NCI-H526 treated with DMSO at 0.1 percent for 48 hours (cell line): ENCODE measurements at places on chromosomes 7 and 10.

DNA sequence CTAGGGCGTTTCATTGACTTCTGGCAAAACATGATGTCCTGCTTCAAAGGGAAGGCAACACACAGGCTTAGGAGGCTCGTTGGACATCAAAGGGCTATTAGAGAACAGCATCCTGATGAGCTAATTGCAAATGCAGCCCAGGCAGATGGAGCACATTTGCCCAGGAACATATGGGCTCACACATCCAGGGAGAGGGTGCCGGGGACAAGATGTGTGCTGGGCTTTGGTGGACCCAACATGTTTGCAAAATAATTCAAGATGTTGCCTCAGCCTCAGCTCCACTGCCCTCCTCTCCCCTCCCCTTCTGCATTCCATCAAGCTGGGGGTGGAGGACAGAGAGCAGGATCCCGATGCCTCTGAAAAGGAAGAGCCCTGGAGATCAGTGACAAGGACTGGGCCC lies 217.1 kb upstream of the ZMIZ1 start:
- no peak for DNase-seq

- DNase-seq, result no peak
Observed at GRCh38 chr7:99106411-99106810, 37.5 kb downstream of the SMURF1 start.

DNA sequence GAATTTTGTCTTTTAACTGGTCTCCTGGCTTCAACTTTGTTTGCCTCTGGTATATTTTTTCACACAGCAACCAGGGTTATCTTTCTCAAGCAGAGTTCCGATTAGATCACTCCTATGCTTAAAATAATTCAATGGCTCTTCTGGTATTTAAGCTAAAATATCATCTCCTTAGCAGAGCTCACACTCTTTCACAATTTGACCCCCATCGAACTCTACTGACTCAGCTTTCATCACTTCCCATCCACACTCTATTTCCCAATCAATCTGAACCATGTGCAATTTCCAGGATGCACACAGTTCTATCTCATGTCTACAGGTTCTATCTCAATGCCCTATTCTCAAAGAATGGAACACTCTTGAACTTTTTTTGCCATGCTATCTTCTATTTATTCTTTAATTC lies 809.5 kb downstream of the GRID1 start:
- no peak for DNase-seq

GRCh38 chr10:228366-228765 lies 93.1 kb downstream of the ZMYND11 start:
- DNase-seq, result no peak

- DNase-seq, result no peak
Observed at GRCh38 chr10:110508806-110509544, 11.3 kb downstream of the DUSP5 start.

DNA sequence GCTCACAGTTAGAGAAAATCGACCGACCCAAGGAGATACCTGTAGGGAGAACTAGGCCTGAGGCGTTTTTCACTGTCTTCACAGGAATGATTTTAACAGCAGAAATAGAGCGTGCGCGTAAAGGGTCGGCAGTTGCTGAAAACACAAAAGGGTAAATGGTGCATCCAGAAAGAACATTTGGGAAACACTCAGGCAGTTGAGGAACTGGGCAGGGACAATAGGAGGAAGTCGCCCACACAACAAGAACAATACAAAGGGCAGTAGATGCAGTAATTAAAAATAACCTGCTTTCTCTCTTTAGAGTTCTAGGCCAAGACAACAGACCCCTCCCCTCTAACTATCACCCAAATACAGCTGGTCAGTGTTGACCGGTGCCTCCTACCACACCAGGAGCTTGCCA lies 126.6 kb downstream of the SORBS1 start:
- no peak for DNase-seq

GRCh38 chr10:101624526-101625102 lies 36.5 kb downstream of the DPCD start:
- DNase-seq, result no peak

GRCh38 chr7:143248761-143249354 lies 14.4 kb upstream of the GSTK1 start:
- no peak for DNase-seq

GRCh38 chr10:66234872-66235271 lies 691.0 kb upstream of the LRRTM3 start:
- DNase-seq, result no peak

GRCh38 chr7:80999771-81000170 lies 80.9 kb upstream of the SEMA3C start:
- no peak for DNase-seq

DNA sequence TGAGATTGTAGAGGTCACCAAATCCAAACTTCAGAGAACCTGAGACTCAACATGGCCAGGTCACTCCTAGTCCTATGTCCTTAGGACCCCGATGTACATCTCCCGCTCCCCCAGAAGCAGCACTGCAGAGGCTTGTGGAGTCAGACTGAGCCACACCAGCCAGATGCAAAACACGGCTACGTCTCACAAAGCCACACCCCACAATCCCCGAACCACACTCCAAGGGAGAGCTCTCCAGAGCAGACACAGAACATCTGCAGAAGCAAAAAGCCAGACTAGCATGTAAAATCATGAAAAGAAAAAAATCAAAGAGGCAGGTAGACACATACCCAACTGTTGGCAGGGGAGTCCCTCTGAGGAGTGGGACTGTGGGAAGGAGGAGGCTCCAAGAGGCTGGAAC lies 104.9 kb downstream of the CTBP2 start:
- no peak for DNase-seq

GRCh38 chr7:121419201-121420148 lies 23.4 kb upstream of the FAM3C start:
- DNase-seq, result no peak

DNA sequence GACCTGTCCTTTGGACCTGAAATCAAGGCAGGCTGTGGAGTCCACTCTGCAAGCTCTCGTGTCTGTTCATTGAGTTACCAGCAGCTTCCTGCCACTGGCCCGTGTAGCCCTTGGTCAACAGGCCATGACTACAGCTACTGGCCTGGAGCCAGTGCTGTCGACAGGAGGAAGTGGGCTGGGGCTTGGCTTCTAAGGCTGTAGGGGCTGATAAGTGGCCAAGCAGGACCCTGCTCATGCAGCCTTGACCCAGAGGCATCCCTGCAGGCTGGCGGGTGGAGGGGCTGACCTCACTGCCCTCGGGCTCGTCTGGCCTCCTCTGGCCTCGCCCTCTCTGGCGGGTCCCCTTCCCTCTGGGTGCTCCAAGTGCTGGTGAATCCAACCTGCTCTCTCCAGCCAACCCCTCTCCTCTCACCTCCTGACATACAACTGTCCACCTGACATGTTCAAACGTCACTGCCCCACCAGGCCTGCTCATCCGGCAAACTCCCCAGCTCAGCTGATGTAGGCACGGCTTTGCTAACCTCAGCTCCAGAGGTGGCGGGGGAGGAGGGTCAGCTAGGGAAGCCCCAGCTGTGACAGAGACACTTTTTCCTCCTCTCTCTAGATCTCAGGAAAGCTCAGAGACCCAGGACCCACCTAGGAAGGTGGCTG lies 188.6 kb upstream of the LYZL2 start:
- DNase-seq, result no peak

DNA sequence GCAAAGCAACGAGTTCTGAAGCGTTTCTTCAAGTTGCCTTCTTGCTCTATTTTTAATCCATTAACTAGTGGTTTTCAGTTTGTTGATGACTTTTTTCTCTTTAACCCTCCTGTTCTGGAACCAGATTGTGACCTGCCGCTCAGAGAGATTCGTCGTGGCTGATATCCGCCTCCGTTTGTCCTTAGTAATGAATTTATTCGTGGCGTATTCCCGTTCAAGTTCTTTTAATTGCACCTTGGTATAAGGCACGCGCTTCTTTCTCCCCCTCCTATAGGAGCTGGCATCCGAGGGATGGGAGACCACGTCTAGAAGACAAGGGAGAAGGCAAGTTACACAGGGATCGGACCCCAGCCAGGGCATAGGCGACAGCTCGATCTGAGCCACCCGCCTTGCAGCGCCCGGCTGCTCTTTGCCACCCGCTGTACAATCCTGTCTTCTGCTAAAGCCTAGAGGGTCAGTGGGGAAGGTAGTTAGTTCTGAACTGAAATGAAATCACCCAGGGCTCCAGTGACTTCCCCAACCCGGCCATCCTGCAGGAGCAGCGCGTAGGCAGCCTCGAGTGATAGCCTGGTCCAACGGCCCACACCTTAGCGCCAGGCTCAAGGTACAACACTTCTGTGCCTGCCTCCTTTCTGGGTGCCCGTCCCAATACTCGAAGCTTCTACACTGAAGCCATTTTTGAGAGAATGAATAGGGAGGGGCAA lies 1.6 kb downstream of the HOXA13 start:
- no peak for DNase-seq

DNA sequence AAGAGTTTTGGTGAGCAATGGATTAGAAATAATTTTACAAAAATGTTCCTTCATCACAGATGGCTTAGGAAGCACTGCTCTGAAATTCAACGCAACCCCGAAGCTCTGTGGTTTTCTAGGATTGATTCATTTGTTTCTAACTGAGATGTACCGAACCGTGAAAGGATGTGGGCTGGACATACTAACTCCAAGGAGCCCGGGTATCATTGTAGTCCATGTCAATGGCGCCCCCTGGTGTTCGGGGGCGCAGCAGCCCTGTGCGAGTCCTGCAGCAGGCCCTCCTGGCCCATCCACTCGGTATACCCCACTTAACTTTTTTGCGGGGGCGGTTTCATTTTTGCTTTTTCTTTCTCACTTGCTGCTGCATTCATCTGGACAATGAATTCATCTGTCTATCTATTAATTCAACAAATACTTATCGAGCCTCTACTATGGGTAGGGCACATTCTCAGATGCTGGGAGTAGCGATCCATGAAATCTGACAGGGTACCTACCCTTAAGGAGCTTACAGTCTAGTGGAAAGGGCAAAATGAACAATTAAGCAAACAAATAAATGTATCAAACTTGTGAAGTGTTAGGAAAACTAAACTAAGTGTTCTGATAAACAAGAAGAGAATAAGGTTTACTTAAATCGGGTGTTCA lies 25.2 kb upstream of the ITPRID1 start:
- peak; percentile 86 for DNase-seq

- peak; percentile 3 for DNase-seq
Observed at GRCh38 chr10:78165617-78166016, 132.0 kb downstream of the RPS24 start.

GRCh38 chr7:152911922-152912321 lies 152.4 kb downstream of the ACTR3B start:
- DNase-seq, result no peak

DNA sequence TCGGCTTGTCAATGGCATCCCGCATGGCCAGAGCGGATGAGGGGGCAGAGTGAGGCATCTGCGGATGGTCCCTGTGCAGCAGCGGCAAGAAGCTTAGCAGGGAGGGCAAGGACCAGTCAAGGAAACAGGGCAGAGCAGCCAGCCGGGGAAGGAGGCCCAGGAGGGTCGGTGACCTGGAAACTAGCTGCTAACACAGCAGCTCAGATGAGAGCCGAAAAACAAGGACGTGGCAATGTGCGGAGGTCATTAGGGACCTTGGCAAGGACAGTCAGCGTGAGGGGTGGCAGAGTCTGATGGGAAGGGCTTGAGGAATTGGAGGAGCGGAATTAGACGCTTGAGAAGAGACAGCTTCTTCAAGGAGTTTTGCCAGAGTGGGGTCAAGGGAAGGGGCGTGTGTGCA lies 20.1 kb upstream of the SH2B2 start:
- DNase-seq, result no peak

- DNase-seq, result no peak
Observed at GRCh38 chr10:74238031-74238431, 87.0 kb downstream of the ADK start.

GRCh38 chr10:124629415-124629814 lies 114.8 kb downstream of the FAM53B start:
- no peak for DNase-seq

DNA sequence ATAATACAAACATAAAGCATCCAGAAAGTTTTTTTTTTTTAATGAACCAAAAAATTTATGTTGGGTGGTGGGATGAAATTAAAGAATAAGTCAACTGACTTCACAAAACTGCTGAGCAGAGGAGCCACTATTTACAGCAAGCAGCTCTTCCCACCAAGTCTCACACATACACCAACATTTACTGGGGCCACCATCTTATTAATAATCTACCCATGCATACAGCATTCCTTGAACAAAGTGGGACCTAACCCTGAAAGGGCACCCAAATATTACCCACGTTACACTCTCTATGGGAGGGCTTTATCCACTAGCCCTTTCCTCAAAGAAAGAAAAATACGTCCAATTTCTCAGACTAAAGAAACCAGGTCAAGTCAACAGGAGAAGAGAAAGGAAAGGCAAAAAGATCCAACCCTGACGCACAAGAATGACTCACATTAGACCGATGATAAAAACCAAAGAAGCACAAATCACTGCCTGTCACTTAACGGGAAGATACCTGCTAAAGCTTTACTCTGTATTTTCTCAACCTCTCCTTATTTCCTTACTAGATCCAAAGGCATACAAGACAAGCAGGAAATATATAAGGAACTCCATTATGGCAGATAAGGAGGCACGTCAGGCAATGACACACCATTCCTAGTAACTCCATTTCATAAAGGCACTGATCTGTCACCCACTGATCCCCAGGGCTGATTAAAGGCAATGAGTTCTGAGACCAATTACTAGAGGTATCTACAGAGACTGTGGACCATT lies 141.8 kb upstream of the ASAH2 start:
- DNase-seq, result no peak

DNA sequence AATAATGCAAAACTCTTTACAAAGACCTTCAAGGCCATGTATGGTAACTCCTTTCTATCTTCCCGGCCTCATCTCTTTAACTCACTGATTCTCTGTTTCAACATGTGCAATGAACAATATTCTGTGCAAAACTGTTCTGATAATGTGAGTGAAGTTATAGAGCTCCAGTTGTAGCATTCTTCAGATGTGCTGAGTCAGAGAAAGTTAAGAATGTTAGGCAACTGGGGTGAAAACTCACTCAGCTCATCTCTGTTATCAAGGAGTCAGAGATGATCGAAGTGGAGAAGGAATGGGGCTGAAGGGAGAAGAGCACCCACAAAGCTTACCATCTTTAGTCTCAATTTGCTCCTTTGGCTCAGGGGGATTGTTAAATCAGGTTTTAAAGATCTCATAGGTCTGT lies 344.7 kb upstream of the NPSR1 start:
- DNase-seq, result no peak

DNA sequence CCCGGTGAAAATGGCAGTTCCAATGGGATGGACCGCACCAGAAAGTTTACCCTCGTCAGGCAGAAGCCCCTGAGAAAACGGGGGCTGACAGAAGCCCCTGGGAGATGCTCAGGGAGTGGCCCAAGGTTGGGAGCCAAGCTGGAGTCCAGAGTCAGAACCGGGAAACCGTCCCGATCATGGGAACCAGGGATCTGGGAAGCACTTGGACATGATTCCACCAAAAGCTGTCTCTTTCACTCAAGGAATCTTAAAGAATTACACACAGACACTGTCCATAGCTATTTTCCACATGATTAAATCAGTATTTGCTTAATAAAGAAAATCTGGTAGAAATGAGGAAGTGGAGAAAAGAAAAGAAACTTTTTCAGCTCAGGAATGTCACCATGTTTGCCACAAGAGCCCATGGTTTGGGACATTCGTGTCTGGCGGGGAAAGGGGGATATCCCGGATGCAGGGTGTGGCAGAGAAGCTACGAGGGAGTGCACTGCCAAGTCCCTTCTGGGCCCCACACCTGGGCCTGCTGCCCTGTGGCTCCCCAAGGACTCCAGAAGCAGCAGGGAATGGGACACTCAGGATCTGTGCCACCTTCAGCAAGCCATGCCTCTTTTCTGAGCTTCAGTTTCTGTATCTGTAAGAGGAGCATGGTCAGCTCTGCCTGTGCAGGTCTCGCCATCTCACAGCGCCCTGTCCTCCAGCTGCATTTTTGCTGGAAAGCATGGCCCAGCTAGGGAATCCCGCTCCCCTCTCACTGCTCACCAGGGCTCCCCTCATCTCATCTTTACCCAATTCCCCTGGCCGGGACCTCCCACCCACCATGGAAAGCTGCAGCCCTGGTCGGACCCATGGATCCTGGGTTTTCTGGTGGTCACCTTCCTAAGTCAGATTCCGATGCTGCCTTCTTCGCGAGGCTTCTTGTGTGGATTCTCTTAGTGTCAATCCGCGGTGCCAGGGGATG lies 225.1 kb upstream of the GRB10 start:
- DNase-seq, result no peak
